Kidney (tissue), 22 donors: ENCODE measurements at places on chromosomes 7 and 10. TPM values are rescaled to one million over a fixed set of nuclear protein-coding genes. Genes with fewer than 3 reads are reported as not detected.

- DNase-seq = no peak
- H3K36me3 ChIP-seq = peaks cover 9% of the 10 kb centered on the region
- H3K27ac ChIP-seq = peak overlapping the region; percentile 82
These were observed 539 bp downstream of the PTCD1 start for GRCh38 chr7:99437946-99438572.

DNA sequence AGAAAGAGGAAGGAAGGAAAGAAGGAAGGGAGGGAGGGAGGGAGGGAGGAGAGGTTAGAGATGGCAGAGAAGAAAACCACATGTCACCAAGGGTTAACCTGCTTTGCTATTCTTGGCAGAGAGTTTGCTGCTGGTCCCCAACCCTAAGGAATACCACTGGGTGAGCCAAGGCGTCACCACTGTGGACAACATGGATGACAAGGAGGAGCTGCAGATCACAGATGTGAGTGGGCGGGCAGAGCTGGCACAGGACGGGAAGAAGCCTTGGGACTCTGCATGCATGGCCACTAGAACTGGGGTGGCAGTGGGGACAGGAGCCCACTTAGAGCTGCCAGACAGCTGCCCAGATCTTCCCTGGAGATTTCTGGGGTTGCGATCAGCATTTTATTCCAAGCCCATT, 17.2 kb upstream of the MYH16 start:
- H3K36me3 ChIP-seq = no peaks in the 10 kb centered on the region
- H3K27me3 ChIP-seq = no peaks in the 10 kb centered on the region
- no peaks in the 10 kb centered on the region for H3K4me1 ChIP-seq
- no peak overlapping the region for H3K27ac ChIP-seq
- no peak overlapping the region for H3K4me3 ChIP-seq

DNA sequence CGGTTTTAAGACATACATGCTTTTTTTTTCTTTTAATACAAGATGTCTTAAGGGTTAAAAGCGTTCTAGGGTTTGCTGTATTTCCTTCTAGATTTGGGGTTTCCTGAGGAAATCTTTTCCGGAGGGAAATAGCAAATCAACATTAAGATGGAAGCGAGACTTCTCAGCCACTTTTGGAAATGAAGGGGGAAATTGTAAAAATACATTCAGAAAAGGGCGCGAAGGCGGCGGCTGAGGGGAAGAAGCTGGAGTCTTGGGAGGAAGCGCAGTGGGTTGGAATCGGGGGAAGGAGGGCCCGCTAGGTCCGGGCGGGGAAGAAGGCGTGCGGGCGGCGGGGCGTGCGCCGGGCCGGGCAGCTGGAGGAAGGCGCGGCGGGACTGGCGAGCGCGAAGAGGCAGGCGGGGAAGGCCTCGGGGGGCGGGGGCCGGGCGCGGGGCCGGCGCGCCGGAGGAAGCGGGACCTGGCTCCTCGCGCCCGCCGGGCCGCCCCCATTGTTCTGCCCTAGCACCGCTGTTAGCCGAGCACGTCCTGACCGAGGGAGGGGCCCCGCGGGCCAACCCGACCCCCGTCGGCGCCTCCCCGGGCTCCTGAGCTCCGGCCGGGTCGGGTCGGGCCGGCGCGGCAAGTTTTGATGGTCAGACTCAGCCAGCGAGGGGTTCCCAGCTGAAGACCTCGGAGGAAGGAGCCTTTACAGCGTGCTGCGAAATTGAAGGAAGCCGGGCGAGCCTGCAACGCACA, 1.5 kb upstream of the SKIDA1 start:
- no peaks in the 10 kb centered on the region for H3K27me3 ChIP-seq
- peak; percentile 73 for DNase-seq
- H3K4me1 ChIP-seq = no peaks in the 10 kb centered on the region
- H3K4me3 ChIP-seq = peak overlapping the region; percentile 76
- peak overlapping the region; percentile 98 for H3K27ac ChIP-seq
- no peaks in the 10 kb centered on the region for H3K36me3 ChIP-seq

DNA sequence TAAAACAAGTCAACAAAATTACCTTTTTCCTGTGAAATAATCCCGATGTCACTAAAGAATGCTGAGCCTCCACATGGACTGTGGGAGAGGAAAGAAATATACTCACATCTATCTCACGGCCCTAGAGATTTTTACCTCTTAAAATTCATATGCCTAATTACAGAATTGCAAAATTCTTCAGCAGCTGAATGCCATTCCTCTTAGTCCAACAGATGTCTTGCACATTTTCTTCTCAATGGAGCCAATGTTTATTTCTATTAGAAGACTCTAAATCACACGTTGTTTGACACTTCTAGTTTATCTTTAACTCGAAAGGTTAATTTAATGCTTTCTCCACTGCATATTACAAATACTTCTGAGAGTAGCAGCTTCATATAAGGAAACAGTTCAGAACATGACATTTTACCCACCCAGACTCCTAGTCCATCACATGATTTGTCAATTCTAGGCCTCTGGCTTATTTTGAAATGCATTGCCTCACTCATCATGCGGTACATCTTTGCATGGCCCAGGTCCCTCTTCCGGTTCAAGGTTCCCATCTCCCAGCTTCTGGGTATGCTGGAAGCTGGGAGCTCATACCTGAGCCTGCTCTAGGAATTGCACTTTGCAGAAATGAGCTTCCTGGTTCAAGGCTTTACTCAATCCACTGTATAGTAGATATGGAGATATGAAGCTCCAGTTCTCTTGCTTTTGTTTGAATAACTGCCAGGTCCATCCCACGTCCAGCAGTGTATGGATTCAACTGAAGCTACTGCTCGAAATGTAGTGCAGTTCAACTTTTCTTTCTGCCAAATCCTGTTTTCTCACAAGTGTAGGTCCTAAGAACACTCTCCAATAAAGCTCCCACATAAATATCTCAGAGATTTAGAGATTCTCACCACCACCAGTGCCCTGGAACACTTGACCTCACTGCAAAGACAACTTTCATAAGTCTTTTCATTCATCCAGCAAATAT, 306.2 kb downstream of the GPR37 start:
- H3K4me1 ChIP-seq = peaks cover 5% of the 10 kb centered on the region
- peak overlapping the region; percentile 14 for H3K27ac ChIP-seq
- H3K36me3 ChIP-seq = no peaks in the 10 kb centered on the region
- no peaks in the 10 kb centered on the region for H3K27me3 ChIP-seq
- H3K4me3 ChIP-seq = no peak overlapping the region

The ABCC2 gene
- polyA plus RNA-seq = 15.4 TPM

DNA sequence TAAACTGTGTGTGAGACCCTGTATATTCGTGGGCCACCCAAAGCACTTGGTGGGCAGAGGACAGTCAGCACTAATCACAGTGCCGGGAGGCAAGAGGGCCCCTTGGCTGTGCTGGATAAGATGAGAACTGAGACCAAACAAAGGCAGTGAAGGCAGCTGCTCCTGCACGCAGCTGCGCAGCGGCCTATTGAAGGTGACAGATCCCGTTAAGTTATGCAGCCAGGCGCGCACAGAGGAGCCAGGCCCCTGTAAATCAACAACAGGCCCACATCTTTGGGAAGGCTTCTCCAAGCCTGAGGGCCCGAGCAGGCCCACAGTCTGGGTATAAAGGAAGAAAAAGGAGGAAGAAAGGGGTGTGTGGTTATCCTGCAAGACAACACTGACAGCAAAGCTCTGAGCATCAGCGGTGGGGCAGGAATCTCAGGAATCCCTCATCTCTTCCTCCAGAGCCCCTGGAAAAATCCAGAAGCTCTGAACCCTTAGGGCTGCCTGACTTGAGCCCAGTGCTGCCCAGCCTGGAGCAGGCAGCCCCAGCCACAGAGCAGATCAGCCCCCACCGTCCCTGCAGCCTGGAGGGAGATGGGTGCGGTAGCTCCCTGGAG, 154.2 kb downstream of the ARHGAP12 start:
- H3K27ac ChIP-seq = no peak overlapping the region
- DNase-seq = no peak
- H3K4me3 ChIP-seq = no peak overlapping the region
- H3K36me3 ChIP-seq = no peaks in the 10 kb centered on the region
- H3K27me3 ChIP-seq = no peaks in the 10 kb centered on the region

The NEUROD6 gene
- not detected for polyA plus RNA-seq

- DNase-seq = no peak
- H3K4me1 ChIP-seq = no peaks in the 10 kb centered on the region
- no peaks in the 10 kb centered on the region for H3K36me3 ChIP-seq
- no peak overlapping the region for H3K27ac ChIP-seq
These were observed 128.5 kb downstream of the PTEN start for GRCh38 chr10:87991946-87992345.

DNA sequence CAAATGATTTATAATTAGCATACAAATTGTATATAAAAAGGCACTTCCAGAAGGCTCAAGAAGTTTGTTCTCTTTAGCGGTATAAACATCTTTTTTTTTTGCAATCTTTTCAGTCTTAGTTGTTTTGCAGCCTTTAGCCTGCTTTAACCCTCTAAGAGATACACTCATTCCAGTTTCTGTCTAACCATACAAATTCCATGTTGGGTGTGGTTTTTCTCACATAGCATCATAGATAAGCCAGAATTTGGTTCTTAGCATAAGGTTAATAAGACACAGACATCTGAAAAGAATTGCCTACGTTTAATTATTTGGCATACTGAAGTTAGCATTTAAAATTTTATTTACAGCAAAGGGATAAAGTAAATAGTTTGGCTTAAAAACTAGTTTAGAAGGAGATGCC, 92.5 kb upstream of the NPVF start:
- no peaks in the 10 kb centered on the region for H3K36me3 ChIP-seq
- H3K27ac ChIP-seq = no peak overlapping the region
- DNase-seq = no peak
- no peaks in the 10 kb centered on the region for H3K27me3 ChIP-seq

The NUTM2B gene
- 2.0 TPM for polyA plus RNA-seq

- H3K4me1 ChIP-seq = no peaks in the 10 kb centered on the region
- no peak for DNase-seq
- H3K27ac ChIP-seq = no peak overlapping the region
- H3K4me3 ChIP-seq = no peak overlapping the region
These were observed 137.7 kb downstream of the RTKN2 start for GRCh38 chr10:62130948-62131347.

The STEAP1 gene
- polyA plus RNA-seq = 6.3 TPM
